Lung microvascular endothelial cell (primary cell): ENCODE measurements at places on chromosomes 3 and 15. TPM values are rescaled to one million over a fixed set of nuclear protein-coding genes. Genes with fewer than 3 reads are reported as not detected.
A peak's percentile ranks its signal among the peaks of the same experiment; 100 is the strongest.

Gene EIF5A2
- total RNA-seq = 4.1 and 4.6 TPM in 2 replicates

Gene TMEM207
- not detected in 2 replicates for total RNA-seq

Gene CPA3
- total RNA-seq = under 0.01 TPM in 1 of 2 replicates, not detected in the other

Gene QTRT2
- 26.2 and 28.8 TPM in 2 replicates for total RNA-seq

Gene CCDC33
- not detected in 2 replicates for total RNA-seq

Gene HACD2
- total RNA-seq = 13.5 and 22.4 TPM in 2 replicates

Gene GJD2
- total RNA-seq = not detected in 2 replicates

DNA sequence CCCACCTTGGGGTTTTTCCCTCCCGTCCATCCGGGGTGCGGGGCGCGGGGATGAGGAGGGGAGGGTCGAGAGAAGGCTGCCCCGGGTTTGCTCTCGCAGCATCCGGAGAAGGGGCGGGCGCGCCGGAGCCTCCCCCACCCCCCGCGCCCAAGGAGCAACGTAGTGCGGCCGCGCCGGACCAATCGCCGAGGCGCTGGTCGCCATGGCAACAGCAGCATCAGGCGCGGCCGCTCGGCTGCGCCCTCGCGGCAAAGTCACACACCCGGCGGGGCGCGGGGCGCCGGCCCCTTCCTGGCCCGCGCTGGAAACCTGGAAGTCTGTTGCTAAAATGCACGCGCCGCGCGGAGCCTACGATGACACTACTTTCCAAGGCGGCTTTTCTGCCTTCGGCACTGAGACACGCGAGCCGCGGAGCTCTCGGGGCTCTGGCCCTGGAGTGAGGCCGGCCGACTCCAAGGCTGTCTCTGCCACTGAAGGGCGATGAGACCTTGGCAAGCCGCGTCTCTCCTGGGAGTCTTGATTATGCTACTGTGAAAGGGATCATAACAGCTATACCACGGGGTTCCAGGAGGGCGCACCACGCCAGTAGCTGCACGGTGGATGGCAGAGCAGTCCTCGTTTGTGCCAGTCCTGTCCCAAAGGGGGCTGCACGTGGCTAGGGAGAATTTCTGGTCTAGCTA lies at the start of gene IQSEC1:
IQSEC1 (minus strand) TSS at position 104 of the 680 bp plus-strand sequence. CDS start 415 bp downstream, outside the sequence.
- peak; percentile 33 for DNase-seq

DNA sequence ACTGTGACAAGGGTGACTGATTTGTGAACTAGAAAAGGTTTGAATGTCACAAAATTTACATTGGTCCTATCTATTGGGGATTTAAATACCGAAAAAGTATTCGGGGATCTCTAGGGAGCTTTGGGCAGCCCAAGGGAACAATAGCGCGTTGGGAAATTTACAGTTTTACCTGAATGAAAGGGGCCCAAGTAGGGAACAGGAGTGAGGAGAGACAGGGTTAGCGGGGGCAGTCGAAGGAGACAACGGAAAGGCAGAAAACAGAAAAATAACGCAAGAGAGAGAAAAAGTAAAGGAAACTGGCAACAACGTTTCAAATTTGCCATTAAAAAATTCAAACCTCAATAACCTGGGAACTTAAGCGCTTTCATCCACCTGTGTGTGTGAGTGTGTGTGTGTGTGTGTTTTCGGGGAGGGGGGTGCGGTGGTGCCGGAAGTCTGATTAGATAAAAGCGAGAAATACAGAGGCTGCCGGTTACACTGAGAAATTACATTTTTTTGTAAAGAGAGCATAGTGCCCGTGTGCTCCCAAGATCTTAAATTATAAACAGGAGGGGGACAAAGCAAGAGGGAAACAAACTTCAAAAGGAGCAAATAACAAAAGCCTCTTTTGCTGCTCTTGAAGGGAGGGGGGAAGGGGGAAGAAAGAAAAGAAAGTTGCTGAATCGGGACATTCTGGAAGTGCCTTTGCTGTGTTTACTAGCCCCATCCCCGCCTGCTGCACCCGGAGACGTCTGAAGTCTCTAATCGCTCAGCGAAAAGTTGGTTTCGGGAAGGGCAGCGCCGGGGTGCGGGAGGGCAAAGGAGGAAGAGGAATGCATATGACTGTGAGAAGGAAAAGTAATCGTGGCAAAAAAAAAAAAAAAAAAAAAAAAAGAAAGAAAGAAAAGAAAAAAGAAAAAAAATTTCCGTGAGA lies 721 bp upstream of the ZIC1 start:
- DNase-seq = no peak

DNA sequence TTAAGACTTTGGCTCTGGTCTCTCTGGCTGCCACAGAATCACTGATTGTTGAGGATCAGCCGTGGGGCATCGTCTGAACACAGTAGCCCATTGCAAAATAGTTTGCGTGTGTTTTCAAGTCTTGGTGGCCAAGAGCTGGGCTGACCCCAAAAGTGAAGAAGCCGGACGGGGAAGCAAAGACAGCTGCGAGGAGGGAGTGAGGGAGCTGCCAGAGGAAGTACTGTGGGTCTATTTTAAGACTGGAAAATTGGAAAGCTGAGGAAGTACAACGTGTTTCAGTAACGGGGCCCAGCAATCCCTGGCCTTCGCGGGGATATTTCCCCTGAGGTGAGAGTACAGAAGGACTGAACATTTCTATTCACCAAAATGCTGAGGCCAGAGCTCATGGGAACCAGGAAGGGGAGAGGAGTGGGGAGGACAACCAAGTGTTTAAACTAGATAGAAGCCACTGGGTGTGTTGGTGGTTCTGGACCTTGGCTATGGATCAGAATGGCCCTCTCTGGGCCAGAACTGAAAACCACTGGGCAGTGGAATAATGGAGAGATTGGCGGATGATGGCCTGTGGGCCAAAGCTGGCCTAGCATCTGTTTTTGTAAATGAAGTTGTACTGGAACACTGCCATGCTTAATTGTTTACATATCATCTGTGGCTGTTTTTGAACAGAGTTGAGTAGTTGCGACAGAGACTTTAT lies 34.1 kb upstream of the LIMD1 start:
- peak; percentile 58 for DNase-seq

DNA sequence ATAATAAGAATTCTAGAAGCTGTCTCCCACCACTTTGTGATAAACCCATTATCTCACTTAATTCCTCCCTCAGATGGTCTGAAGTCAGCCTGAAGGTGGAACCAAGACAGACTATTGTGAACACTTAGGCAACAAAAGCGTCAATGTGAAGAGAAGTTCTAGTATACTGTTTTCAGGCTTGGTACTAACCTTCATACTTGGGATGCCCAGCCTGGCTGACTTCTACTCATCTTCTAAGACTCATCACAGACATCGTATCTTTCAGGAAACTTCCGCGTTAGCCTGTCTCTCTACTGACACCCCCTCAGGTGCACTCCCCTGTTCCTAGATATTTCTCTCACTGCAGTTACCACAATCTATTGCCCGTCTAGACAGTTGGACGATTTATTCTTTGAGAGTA lies 201.2 kb downstream of the SATB1 start:
- no peak for DNase-seq

- no peak for DNase-seq
Observed at GRCh38 chr3:4850211-4850927, 128.9 kb upstream of the BHLHE40 start.

DNA sequence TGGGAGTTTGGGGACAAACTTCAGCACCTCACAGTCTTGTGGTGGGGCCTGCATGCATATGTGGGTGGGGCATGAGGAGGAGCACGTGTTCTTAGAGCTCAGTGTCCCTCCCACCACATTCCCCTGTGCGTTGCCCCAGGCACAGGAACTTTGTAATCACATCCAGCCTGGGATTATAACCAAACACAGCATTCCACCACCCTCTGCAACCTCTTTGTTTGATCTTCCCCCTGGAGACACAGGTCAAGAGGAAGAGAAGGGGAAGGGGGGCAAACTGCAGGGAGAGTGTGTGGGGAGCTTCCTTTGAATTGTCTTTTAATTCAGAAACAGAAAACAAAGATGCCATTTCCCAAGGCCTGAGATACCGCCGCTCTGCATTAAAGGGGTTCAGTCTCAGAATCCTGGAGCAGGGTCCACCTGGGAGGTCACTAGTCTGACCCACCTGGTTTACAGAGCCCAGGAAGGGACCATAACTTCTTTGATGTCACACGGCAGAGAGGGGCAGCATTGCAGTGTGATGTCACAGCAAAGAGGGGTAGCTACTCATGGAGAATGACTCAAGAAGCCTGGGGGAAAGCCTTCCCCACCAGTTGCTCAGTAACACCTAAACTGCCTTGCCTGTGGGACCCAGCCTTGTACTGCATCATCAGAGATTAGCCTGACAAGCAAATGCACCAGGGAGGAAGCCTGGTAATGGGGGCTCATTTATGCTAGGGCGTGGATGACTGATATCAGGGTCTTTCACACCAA lies 106.3 kb upstream of the RNU6-1 start:
- peak; percentile 15 for DNase-seq

- DNase-seq = no peak
Observed at GRCh38 chr3:150759319-150759718, 3.6 kb downstream of the SIAH2 start.

- no peak for DNase-seq
Observed at GRCh38 chr3:155244699-155245098, 48.8 kb downstream of the STRIT1 start.

- DNase-seq = peak; percentile 1
Observed at GRCh38 chr3:28856796-28857195, 424.1 kb upstream of the RBMS3 start.

DNA sequence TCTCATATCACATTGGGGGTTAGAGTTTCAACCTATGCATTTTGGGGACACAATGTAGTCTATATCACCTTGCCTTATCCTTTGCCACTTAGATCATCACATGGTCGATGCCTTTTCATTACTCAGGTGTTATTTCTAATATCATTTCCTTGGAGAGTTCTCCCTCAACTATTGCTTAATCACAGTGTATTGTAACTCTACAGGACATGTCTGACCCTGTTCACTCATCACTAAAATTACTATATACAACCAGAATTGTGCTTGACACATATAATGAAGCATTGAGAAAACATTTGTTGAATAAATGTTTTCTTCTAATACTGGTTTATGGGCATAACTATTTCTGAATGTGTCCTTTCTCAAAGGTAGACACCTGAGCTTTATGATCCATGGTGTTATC lies 207.4 kb downstream of the EPHA6 start:
- DNase-seq = no peak

DNA sequence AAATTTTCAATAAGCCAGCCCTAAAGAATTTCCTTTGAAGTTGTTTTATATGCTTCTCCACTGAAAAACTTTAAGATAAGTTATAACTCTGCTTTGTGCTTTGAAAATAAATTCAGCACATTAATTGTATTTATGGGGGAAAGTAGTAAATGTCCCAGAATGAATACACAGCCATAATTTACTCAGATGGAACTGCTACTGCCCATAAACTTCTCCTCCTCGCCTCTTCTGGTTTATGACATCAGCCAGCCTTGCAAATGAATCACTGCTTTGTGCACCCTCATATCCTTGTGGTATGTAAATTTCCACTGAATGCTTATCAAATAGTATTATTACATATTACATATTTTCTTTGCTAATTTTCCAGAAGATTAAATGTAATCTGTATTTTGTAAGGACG lies 302.0 kb downstream of the DIPK2A start:
- DNase-seq = no peak

- DNase-seq = peak; percentile 68
Observed at GRCh38 chr3:102224171-102224570, 210.6 kb upstream of the ZPLD1 start.

- DNase-seq = no peak
Observed at GRCh38 chr3:19070325-19070724, 78.0 kb upstream of the KCNH8 start.

DNA sequence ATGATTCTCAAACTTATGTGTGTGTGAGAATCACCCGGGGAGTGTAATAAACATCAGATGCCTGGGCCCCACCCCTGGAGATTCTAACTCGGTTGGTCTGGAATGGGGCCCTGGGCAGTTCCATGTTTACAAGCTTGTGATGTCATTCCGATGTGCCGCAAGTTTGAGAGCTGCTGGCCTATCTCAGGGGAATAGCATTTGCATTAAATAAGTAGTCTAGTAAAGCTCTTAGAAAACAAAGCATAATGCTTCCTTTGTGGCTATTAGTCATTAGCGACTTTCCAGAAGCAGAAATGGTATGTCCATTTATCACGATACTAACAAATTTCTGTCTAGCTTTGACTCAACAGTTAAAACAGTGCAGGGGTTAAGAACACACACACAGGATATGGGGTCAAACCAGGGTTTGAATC lies 20.9 kb downstream of the PGBD4 start:
- DNase-seq = peak; percentile 93
